ENCODE measurements at places on chromosomes 13 and 19.

- ATAC-seq = no peak
Measured at GRCh38 chr13:59126474-59126873, 1037.3 kb downstream of the DIAPH3 start.

DNA sequence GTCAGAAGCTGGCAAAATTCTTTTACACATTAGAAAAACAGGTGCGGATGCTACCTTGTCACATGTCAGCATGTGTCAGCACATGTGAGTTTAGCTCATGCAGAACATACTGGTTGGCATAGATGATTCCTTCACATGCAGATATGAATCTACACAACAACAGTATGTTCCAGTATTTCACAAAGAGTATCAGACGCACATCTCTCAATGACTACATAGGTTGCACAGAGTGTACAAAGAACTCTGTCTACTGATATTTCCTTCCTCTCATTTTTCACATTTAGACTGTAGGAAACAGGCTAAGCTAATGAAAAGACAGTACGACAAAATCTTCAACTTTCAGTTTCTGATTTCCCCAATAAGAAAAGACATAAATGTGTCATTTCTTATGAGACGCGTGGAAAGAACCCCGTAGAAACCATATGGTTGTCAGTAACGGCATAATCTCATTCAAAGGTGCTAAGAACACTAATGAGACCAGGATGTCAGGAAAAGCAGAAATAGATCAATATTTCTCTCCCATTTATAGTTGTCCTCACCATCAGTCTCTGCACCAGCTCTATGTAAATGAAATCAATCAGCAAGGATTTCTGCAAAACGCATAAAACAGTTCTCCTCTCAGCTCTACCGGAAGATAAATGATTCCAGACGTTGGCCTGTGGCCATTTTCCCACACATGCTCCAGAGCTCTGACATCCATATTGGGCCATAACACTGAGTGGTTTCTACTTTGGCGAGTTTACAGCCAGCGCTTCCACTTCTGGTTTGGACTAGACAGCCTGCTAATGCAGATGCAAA lies 81.2 kb downstream of the STARD13 start:
- no peak for ATAC-seq

- ATAC-seq = no peak
Measured at GRCh38 chr19:11337080-11337479, 2.4 kb downstream of the RAB3D start.

DNA sequence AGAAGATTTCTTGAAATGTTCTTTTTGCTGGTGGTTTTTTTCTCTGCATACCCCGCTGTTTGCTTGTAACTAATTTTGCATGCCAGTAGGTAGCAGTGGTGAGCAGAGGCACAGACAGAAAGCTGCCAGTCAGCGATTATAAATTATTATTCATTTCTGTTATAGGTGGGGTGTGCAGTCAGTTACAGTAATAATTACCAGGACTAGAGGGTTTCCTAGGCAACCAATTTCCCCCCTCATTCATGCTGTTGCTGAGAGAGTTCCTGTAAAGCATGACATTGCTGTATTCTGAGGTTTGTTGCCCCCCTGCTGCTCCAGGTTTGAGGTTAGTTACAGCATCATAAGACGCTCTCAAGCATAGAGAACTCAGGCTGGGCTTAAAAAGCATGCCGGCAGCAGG lies 104.5 kb downstream of the URI1 start:
- ATAC-seq = peak; percentile 74

DNA sequence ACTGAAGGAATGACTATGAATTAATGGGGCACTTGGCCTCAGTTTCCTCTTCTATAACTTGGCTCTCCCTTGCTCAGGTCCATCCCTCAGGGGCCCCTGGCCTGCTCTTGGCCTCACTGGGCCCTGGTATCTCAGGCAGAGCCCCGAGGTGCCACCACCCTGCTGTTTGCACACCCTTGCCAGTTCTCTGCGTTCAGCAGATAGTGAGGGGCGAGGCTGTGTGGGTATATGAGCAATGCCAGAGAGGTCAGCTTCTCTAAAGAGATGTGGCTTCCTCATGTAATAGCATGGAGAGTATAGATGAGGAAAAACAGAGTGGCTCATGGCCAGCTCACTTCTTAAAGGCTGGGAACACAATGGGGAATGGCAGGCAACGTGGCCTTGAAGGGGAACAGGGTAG lies 76.1 kb downstream of the CYSLTR2 start:
- ATAC-seq = no peak

DNA sequence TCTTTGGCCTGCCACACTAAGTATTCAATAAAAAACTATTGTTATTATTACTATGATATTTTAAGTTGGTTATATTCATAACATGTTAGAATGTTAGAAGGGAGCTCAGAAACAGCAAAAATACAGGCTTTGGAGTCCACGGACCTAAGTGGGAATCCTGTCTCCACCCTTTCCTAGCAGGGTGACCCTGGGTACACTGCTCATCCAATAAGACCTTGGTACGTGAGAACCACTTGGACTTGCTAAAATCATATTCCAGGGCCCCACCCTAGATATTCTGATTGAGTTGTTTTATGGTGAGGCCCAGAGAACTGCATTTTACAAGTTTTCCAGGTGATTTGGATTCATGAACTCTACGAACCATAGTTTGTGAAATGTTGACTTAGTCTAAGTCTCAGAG lies 47.4 kb upstream of the KL start:
- no peak for ATAC-seq

DNA sequence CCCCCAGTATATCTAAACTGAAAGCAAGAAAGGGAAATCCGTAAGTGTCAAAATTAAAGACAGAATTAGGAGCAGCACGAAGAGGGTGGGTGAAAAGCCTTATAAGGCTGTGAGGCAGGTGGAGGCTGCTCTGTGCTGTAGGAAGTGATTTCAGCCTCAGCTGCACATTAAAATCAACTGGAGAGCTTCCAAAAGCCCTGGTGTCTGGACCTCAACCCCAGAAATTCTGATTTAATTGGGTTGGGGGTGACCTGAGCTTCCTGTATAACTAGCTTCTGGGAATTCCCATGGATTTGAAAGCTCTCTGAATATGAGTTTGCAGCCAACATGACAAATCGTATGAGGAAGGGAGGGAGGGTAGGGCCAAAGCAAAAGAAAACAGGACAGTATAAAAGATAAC lies 242.4 kb upstream of the TMTC4 start:
- no peak for ATAC-seq

GRCh38 chr13:59960683-59961082 lies 203.0 kb downstream of the DIAPH3 start:
- no peak for ATAC-seq

All from activated CD4-positive, CD25-positive, alpha-beta regulatory T cell treated with anti-CD3 and anti-CD28 coated beads, Interleukin-2, amount 50 U/mL, for 24 hours (primary cell).